ENCODE measurements at places on chromosomes 7 and 10. TPM values are rescaled to one million over a fixed set of nuclear protein-coding genes. Genes with fewer than 3 reads are reported as not detected.

COL26A1 gene
- 0.48 TPM for polyA plus RNA-seq

CDK14 gene
- polyA plus RNA-seq = 11.8 TPM

PRLHR gene
- not detected for polyA plus RNA-seq

HIPK2 gene
- 3.6 TPM for polyA plus RNA-seq

GRCh38 chr7:110507832-110508231 lies 583.1 kb upstream of the LRRN3 start:
- DNase-seq = no peak

GRCh38 chr10:25174461-25175230 lies at the start of gene GPR158:
Gene GPR158, plus strand, starts transcription at chr10:25175001. Its CDS starts 420 bp downstream, at chr10:25175421.
- peak; percentile 41 for DNase-seq

DNA sequence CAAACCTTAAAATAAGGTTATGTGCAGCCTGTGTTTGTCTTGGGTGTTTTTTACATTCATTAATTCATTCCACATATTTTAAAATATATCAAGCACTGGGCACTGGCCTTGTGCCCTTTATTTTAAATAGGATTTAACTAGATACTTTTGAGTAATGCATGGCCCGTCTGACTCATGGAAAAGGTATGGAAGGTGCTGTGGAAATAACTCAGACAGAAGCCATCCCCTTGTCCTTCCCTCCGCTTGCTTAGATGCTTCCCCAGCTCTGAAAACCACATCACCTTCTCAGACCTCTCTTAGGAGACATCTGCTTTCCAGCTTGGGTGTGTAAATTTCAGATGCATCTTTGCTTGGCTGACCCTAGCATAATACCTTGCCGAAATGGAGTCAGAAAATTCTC lies 30.5 kb downstream of the SLC18A2 start:
- DNase-seq = no peak

GRCh38 chr10:103224133-103224532 lies 21.6 kb upstream of the RPEL1 start:
- DNase-seq = no peak

DNA sequence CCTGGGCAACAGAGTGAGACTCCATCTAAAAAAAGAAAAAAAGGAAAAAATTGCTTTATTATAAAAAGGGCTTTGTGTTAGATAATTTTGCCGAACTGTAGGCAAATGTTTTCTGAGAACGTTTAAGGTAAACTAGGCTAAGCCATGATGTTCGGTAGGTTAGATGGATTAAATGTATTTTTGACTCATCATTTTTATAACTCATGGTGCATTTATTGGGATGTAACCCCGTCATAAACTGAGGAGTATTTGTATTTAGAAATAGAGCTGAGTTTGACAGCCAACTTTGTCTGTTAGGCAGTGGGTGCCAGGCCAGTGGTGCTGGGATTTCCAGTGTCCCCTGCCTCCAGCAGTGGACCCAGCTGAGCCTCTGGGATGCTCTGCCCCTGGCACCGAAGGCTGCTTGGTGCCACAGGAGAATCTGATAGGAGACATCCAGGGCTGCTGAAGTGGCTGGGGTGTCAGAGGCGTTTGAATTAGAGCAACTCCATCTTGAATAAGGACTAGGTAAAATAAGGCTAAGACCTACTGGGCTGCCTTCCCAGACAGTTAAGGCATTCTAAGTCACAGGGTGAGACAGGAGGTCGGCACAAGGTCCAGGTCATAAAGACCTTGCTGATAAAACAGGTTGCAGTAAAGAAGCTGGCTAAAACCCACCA lies 114.9 kb upstream of the EEPD1 start:
- DNase-seq = no peak

DNA sequence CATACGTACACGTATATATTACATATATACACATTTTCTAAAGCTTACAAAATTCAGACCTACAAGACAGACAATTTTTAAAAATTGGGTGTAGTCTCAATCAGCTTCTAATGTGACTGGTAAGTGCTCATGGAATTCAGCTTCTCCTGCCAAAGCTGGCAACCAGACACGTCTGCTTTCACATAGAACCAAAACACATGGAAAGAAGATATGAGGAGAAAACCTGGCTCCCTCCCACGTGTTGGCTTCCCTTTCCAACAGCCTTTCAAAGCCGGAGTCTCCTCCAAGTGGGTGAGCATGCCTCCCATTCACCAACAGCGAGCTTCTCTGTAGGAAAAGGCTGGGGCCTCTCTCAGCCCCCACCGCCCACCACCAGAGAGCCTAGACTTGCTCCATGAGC lies 33.4 kb downstream of the CDCA7L start:
- DNase-seq = peak; percentile 71

DNA sequence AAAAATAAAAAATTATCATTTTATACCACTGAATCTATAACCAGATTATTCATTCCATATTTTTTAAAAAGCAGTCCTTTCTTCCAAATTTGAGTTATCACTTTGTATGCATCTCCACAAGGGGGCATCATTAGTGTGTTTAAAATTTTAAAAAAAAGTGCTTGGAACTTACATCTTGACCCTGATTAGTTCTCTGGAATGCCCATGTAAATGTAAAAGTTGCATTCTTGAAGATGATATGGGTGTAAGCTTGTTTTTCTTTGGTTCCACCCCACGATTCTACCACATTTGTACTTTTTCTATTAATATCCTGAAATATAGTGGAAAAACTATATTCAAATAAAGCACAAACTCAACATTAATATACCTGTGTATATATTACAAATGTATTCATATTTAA lies 144.9 kb downstream of the ELAPOR2 start:
- no peak for DNase-seq

DNA sequence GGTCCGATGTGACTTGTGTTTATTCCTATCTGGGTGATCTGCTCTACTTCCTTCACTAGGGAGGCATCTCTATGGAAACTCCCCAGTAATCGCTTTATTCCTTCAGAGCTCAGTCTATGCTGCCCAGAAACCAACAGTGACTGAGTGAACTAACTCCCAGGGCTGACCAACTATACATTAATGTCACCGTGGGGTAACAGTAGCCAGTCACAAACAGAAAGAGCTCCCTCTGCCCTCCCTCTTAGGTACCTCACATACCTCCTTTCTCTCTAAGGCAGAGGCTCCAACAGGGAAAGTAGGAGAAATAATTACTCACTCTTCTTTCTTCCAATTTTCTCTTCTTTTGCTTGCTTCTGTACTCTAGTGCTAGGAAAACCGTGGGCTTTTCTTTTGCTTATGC lies 855.0 kb downstream of the REEP3 start:
- no peak for DNase-seq

DNA sequence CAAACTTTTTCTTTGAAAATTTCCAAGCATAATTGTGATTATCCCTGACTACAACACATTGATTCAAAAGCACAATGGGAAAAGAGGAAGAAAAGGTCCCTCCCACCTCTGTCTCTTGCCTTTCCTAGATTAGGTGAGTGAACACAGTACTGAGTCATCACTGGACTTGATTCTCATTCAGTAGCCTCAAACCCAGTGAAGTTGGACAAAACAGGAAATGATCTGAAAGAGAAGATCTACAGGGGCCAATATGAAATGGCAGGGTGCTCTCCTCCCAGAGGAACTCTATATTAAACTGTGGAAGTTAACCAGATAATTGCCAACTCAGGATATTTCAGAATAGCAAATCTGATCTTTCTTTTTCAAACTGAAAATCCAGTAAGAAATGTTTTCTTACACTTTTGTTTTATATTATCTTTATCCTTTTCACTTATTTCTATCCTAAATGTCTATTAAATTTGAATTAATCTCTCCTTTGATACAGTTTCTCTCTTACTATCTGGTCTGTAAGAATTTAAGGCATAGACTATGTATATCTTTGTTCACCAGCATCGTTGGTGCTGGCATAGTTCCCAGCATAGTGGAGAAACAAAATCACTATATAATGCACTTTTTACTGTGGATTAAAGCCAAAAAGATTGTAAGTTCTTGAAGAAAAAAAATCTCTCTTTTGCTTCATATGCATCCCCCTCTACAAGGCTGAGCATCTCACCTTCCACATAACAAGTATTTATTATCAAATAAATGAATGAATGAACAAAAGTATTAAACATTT lies 41.4 kb upstream of the IKZF1 start:
- no peak for DNase-seq

DNA sequence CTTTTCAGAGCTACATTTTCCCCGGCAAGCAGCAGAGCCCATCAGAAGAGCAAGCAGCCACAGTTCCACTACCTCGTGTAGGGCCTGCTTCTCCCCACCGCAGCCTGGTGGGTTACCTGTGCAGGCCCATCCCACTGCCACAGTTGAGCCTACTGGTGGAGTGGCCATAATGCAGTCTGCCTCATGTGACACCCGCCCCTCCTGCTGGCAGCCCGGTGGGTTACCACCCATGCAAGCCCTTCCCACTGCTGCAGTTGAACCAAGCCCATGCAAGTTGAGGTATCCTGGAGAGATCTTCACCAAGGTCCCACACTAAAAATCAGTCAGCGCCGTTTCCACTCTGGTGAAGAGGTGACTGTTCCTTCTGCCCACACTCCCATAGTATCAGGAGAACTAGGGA lies 32.1 kb upstream of the CNNM1 start:
- no peak for DNase-seq

GRCh38 chr7:141844256-141844655 lies 3.0 kb upstream of the PRSS37 start:
- no peak for DNase-seq

DNA sequence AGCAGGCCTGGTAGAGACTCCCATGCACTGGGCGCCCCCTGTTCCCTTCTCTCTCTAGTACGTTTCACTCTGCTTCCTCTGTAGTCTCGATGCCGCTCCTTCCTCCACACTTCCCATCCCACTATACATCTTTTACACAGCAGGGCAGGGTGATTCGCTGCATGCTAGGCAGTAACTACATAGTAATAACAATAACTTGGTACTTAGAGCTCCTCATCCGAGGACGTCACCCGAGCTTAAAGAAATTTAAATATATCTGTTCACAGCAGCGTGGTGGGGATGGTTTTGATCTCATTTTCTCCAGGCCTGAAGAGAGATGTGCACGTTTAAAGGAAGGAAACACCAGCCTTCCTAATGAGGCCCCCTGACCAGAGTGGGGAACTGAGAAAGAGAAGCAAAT lies 276.9 kb downstream of the SKAP2 start:
- DNase-seq = no peak

GRCh38 chr10:80611481-80612185 lies 73.9 kb downstream of the SH2D4B start:
- DNase-seq = no peak

DNA sequence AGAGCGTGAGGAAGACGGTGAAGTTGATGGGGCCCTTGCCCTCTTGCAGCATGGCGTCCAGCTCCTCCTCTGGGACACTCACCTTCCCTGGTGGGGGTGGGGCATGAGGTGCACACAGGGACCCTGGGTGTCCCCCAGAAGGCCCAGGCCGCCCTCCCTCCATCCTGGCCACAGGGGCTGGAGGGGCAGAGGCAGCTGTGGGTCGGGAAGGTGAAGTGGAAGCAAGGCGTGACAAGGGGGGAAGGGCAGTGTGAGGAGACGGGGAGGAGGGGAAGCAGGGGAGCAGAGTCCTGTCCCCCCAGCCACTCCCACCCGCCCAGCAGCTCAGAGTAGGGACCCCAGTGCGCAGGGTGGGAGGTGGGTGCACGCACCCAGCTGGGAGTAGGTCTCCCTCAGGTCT lies 791 bp downstream of the MYL7 start:
- DNase-seq = no peak

Data from BJ (cell line).